ENCODE measurements at places on chromosomes 4 and X.

GRCh38 chr4:169663831-169664230, 43.5 kb downstream of the CLCN3 start:
- no peak for DNase-seq

- DNase-seq, result no peak
Observed at GRCh38 chrX:46407036-46407752, 138.0 kb downstream of the ZNF674 start.

GRCh38 chrX:12360986-12361598, 222.8 kb downstream of the FRMPD4 start:
- DNase-seq, result no peak

DNA sequence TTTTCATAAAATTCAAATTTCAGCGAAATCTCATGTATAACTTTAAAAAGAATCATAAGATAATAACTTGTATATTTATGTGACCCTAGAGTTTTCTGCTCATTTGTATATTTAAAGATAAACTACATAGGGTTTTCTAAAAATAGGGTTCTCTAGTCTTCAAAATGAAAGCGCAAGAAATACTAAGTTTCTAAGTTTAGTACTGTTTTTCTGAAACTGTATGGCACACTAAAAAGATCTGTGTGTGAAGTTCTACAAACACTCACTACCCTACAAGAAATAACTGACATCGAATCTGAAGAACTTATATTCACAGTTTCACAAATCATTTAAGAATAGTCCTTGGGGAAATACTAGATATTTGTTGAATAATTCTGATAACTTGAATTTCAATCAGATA, 38.7 kb upstream of the NDST4 start:
- no peak for DNase-seq

- no peak for DNase-seq
Observed at GRCh38 chrX:41604766-41605543, 83.8 kb upstream of the GPR34 start.

DNA sequence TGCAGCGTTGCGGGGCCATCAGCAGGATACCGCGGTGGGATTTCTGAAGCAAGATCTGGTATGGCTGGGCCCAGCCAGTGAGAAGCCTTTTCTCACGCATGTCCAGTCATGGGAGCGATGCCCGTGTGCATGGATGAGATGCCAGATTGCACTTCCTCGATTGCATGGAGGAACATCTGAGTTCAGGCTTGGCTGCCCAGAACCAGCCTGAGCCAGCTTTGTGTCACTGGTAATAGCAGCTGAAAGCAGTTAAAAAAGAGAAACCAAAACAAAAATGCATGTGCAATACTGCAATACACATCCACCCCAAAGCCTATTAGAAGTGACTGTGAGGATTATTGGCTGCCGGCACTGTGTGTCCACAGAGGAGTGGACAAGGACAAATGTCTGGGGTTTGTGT, 59.3 kb downstream of the PSAPL1 start:
- DNase-seq, result no peak

- DNase-seq, result no peak
Observed at GRCh38 chr4:41136456-41136855, 77.9 kb downstream of the APBB2 start.

DNA sequence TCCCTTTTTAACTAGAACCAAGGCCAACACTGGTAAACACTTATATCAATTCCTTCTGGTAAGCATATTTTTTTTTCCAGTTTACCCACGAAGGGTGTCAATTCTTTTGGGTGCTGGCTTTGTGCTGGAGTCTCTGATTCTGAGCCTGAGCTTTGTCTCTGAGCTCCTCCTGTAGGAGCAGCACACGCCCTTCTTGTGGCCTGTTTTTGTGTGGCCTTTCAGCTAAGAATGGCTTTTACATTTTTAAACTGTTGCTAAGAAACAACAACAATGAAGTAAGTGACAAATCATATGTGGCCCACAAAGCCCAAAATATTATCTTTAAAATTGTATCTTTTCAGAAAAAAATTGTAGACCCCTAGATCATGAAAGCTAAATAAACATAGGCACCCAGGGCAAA, 98.0 kb upstream of the TBC1D9 start:
- DNase-seq, result no peak

DNA sequence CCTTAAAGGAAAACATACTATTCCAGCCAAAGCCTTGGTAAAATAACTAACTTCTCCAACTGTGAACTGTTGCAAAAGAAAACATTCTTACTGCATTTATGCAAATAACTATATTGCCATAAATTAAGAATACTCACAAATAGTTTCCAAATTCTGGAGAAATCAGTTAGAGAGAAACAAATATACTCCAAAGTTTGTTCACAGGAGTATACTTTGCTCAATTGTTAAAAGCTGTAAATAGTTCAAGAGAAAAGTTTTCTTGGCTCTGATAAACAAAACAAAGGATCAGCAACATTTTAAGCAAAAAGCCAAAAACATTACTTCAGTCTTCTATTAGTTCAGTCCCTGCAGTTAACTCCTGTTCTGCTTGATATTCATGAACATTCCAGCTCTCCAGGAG, 83.0 kb downstream of the EIF4E start:
- DNase-seq, result no peak

GRCh38 chr4:3779509-3779908, 13.3 kb downstream of the ADRA2C start:
- no peak for DNase-seq

DNA sequence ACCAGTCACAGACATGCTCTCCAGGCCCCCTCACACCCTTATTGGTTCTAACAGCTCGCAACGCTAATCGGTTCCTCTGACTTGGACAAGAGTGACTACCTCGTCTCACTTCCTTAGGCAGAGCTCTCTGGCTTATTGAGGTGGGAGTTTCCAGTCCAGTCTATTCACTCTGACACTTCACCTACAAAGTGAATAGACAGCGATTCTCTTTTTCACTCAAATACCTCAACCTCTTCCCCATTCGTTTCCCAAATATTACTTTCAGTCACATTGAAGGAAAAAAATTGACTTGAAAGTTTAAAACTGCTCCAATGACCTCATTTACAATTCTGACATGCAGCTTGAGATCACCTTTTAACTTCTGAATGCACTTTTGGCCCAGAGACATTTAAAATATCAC, 17.7 kb downstream of the HELT start:
- no peak for DNase-seq

- DNase-seq, result no peak
Observed at GRCh38 chr4:109495514-109495913, 61.9 kb downstream of the SEC24B start.

- DNase-seq, result no peak
Observed at GRCh38 chr4:95362906-95363558, 185.7 kb downstream of the UNC5C start.
